NAMALWA (cell line): ENCODE measurements at places on chromosomes 3 and 15.

DNA sequence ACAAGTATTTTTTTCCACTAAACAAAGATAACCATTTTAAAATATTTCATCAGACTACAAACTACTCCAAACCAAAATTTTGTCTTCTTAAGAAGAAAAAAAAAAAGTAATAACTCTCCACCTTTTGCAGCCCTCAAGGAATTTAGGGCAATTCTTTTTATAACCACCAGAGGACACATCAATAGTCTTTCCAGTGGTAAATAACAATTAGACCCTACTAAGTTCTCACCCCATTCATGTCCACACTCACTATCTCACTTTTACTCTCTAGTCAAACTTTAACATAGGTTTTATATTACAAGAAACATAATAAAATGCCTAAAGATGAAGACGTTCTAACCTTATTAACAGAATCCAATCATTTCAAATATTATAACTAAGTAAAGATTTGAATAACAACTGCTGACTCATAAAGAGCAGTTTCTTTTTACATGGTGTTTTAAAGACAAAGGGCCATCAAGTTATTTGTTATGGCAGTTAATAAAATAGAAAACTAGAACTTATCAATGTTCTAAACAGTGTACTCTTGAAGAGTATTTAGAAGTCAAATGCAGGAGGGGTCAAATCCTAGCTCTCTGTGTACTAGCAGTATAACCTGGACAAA, 33.0 kb downstream of the CCDC39 start:
- DNase-seq: peak; percentile 32

DNA sequence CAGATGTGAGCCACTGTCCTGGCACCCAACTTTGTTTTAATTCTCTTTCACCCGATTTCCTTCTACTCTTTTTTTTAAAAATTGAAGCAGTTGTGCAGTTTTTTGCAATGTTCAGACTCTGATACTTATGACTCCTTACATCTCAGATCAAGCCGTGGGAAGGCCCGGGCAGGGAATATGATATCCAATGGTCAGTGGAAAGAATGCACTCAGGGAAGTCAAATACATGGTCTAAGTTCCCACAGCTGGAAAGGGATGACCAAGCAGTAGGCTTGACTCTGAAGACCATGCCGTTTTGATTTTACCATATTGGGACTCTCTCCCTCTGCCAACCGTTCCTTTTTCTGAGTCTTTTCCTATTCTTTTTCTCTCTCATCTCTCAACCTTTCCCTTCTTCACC, 157.2 kb downstream of the RPLP1 start:
- no peak for DNase-seq

- DNase-seq: no peak
Observed at GRCh38 chr3:73908218-73908617, 283.5 kb upstream of the PDZRN3 start.

GRCh38 chr15:40918146-40918798, 10.9 kb upstream of the DLL4 start:
- DNase-seq: no peak

GRCh38 chr3:194304186-194304917, 46.8 kb downstream of the CPN2 start:
- DNase-seq: no peak

DNA sequence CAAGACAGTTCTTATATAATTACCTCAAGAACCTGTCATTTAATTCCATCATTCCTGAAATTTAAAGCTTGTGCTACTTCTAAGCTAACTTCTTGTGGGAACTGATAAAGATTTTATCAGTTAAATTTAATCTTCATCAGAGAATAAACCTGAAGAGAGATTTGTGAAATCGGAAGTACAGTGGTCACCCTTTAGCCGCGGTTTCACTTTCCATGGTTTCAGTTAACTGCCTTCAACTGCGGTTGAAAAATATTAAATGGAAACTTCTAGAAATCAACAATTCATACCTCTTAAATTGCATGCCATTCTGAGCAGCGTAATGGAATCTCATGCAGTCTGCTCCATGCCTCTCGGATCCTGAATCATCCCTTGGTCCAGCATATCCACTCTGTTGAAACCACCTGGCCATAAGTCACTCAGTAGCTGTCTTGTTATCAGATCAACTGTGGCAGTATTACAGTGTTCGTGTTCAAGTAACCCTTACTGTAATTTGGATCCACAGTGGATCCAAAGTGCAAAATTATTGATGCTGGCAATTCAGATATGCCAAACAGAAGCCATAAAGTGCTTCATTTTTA, 626.1 kb downstream of the CADM2 start:
- no peak for DNase-seq

DNA sequence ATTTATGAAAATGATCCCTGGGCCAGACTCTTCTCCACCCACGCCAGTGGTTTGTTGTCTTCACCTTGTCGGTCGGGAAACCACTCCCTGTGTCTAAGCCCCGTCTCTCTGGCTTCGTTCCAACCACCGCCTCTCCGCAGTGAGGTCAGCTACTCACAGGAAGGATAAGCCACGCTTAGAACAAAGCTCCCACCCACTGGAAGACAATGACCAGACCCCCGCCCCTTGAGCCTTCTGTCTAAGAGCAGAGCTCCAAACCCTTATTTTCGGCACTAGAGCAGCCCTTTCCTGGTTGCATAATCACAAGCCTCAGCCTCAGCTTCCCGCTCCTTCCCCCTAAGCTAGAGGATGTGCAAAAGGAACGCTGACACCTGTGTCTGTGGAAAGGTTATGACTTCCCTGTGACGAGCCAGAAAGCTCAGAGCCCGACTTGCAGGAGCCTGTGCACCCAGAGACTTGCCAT, 114.9 kb upstream of the MEF2A start:
- DNase-seq: no peak

GRCh38 chr15:101280007-101280406, 2.7 kb upstream of the SELENOS start:
- no peak for DNase-seq
